ENCODE measurements at places on chromosomes 5 and 9.

- no peak for DNase-seq
These were observed 272.2 kb downstream of the FBXL7 start for GRCh38 chr5:15772131-15772530.

- DNase-seq, result no peak
These were observed 12.4 kb downstream of the ITGA2 start for GRCh38 chr5:53001541-53001940.

GRCh38 chr9:1962122-1962521 lies 53.0 kb upstream of the SMARCA2 start:
- no peak for DNase-seq

DNA sequence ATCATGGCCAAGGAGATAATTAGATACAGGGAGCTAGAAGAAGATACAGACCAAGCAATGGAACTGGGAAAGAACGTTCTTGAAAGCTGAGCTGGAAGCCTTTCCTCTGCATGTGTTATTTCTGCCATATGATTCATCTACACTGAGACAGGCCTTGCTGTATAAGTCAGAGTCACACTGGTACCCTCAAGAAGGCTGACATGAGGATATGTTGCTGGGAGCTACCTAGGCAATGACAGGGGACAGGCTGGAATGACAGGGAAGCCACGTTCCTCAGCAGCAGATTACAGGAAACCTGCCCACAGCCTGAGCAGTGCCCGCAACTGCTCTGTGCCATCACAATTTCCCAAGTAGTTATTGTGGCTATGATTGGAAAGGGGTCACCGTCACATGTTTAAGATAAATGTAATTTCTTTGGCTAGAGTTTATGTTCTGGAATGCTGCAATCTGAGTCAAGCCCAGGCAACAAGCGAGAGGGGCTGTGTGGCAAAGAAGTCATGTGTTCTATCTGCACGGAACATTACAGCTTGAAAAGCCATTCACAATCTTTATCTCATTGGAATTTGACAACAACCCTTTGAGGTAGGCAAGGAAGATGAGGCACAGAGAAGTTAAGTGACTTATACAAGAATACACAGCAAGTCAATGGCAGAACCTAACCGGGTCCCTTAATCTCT lies 108.2 kb downstream of the TTLL11 start:
- DNase-seq, result no peak

GRCh38 chr5:71456362-71456743 lies 902 bp downstream of the BDP1 start:
- no peak for DNase-seq

GRCh38 chr5:103057208-103058130 lies 62.5 kb downstream of the GIN1 start:
- DNase-seq, result no peak

- DNase-seq, result no peak
These were observed 127.3 kb upstream of the NR4A3 start for GRCh38 chr9:99694393-99694792.

GRCh38 chr9:133135146-133135745 lies 14.2 kb upstream of the RALGDS start:
- no peak for DNase-seq

DNA sequence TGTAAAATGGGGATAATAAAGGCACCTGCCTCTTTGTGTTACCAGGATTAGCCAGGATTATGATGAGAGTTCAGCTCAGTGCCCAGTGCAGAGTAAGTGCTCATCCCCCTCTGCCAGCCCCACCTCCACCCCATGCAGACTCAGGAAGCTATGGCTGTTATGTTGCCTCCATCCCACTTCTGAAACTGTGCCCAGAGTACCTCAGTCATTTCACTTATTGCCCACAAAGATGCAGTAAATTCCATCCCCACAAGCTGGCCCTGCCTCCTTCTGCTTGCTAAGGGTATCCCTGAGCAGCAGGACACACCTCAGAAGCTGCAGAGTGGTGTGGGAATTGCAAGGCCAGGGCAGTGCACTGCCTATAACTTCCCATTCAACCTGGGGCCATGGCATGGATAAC lies 415.1 kb downstream of the SPOCK1 start:
- DNase-seq, result no peak

- no peak for DNase-seq
These were observed 13.0 kb upstream of the CYFIP2 start for GRCh38 chr5:157252711-157253465.

DNA sequence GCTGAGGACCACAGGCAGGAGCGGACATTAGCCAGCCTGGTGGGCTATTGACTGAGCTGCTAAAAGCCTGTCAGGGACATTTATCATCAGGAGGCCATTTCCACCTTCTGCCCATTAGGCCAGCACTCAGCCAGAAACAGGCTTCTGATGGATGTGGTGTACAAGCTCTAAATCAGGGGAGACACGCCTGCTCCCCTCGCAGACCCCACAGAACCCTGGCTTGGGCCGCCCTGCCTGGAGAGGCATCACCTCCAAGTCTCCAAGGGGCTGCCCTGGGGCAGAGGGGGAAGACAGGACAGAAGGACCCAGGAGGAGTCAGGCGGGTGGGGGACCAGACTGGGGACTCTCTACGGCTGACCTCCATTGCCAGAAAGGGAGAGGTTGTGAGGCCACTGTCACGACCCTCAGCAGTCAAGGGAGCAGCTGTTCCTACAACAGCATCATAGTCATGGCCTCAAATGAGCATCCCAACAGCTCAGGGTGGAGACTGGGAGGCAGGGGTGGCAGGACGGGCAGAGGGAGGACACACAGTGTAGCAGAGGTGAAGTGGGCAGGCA lies 24.0 kb upstream of the TRIM14 start:
- no peak for DNase-seq

- DNase-seq, result no peak
These were observed 48.6 kb upstream of the TLE1 start for GRCh38 chr9:81737871-81738507.

GRCh38 chr9:3157011-3157410 lies 313.1 kb upstream of the PUM3 start:
- DNase-seq, result no peak

GRCh38 chr5:95892784-95893354 lies 68.8 kb downstream of the ELL2 start:
- no peak for DNase-seq

- no peak for DNase-seq
These were observed 263.9 kb downstream of the CTNND2 start for GRCh38 chr5:11640158-11640873.

DNA sequence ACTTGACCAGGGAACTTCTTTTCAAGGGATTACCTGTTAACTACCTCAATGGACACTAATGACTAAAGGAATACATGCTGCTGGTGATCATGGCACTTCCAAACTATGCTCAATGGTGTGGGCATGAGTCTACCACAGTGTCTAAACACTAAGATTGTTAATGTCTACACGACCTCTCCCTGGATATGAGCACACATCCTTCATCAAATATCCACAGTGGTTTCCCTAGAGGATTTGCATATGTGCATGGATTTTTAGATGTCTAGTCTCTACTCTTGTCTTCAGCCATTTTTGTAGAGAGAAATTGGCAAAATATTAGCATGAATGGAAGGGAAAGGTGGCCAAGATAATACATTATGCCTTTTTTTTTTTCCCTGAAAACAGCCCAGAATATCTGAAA lies 113.3 kb upstream of the CCDC152 start:
- DNase-seq, result no peak

- no peak for DNase-seq
These were observed 418.0 kb downstream of the SPATA31D1 start for GRCh38 chr9:82406456-82407085.

- DNase-seq, result no peak
These were observed 515.9 kb upstream of the CYLC2 start for GRCh38 chr9:102479191-102479590.

GRCh38 chr5:97142521-97143254 lies at the start of gene LIX1:
Gene LIX1 (minus strand): TSS chr5:97142611. CDS start chr5:97142576, 35 bp downstream.
- DNase-seq, result no peak
